ENCODE measurements at places on chromosomes 7 and 10. TPM values are rescaled to one million over a fixed set of nuclear protein-coding genes. Genes with fewer than 3 reads are reported as not detected.

DNA sequence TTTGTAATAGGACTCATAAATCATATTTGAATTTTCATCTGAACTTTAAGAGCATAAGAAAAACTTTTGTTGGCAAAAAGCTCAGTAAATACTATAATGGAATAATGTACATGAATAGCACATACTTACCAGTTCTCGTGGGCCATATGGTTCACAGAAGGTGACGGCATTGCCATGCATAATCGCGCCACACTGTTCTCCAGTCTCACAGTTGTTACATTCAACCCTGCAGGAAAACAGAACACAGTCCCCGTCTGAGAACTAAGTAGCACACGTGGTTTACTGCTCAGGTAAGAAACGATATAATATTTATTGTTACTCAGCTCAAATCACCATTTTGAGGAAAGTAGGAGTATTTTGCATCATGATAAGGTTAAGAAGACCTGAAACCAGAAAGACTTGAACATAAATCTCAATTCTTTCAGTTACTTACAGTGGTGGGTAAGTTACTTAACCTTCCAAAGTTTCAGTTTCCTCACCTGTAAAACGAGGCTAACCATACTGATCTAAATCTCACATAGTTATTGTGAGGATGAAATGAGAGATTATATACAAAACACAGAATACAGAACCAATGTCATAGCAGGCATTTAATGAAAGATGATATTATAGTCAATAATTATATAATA, 261.4 kb downstream of the RELN start:
- no peak for DNase-seq

- DNase-seq = no peak
Measured at GRCh38 chr7:149741629-149742028, 31.8 kb downstream of the ZNF467 start.

DNA sequence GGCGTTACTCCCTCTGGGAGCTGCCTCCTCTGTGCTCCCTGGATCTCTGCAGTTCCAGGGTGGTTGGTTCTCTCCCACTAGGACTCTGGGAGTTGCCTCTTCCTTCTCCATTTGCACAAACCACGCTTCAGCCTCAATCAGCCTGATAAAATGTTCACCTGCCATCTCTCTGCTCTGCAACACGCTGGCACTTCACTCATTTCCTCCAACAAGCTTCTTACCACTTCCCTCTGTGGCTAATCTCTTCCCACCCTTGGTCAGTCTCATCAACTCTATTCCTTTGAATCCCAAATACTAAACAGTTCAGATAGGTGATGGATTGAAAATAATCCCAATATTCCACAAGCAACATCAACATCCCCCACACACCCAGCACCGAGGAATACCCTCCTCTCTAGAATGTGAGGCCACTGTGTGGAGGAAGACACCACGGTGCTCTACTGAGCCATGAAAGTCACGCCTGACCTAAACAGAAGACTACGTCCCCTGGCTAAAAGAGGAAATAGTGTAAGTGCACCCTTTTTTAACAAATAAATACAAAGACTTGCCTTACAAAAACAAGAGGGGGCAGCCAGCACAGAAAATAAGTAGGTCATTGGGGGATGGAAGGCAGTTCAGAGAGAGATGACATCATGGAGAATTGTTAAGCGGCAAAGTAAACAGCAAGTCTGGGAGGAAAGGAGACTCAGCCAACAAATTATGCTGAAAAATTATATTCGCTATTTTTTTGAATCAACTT, 1.9 kb upstream of the FAM170B start:
- no peak for DNase-seq

CCAR1 gene
- total RNA-seq = 17.4 TPM
